ENCODE measurements at places on chromosomes 2 and 18.

- DNase-seq = peak; percentile 84
Observed at GRCh38 chr2:219109471-219109870, 48.8 kb upstream of the IHH start.

- no peak for DNase-seq
Observed at GRCh38 chr18:73688851-73689711, 458.6 kb downstream of the FBXO15 start.

GRCh38 chr2:126208266-126208665 is 447.7 kb upstream of the GYPC start:
- no peak for DNase-seq

DNA sequence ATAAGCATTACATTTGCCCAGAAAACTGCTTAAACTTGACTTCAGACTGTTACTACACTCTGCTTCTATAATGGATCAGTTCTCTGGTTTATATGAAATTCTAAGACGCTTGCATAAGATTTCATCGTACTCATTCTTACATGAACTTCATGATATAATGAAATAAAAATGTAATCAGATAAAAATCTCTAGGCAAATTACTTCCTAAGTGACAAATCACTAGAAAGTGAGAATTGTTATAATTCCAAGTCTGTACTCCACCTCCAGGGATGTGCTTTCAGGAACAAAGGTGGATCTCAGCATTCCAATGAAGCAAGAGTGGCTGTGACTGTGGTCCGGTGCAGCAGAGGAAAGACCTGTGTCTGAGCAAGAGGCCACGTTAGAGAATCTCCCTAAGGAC is 226.2 kb downstream of the PIEZO2 start:
- no peak for DNase-seq

- no peak for DNase-seq
Observed at GRCh38 chr2:32862269-32863055, 84.3 kb upstream of the LTBP1 start.

DNA sequence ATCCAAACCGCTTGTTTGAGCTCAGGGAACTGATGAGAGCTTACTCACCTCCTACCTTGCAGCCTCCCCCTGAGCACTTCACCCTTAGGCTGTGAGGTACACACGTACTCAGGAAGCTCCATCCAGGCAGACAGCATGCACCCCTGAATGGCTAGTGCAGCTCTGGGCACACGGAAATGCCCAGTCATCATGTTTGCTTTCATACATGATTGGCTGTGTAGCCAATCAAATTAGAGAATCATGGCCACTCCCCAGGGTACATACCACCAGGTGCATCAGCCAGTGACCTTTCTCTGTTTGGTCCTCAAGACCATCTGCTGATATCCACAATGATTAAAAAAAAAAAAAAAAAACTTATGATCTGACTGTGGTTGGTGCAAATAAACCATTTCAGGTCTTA is 42.1 kb downstream of the RNF152 start:
- DNase-seq = no peak

DNA sequence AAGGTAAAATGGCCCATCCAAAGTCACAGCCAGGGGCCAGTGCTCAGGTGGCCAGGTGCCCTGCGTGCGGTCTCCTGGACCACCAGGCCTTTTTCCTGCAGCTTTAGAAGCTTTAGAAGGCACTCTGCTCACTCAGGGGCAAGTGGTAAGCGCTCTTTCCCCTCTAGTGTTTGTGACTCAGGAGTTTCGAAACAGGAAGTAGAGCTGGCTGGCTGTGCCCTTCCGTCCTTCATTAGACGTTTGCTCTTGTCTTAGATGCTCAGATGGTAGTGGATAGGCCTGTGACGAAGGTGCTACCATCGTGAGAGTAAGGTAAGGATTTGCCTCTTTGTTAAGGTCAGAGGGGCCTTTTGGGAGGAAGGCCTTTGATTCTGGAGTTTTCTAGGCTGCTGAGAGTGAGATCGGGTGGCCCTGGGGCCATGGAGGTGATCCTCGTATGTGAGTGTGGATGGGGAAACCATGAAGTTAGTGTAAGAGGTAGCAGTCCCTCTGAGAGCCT is at the start of gene CASP8:
Gene CASP8, plus strand, starts transcription at position 235 of the 499 bp plus-strand sequence. CDS start 5,951 bp downstream, outside the sequence.
- peak; percentile 93 for DNase-seq

- peak; percentile 87 for DNase-seq
Observed at GRCh38 chr2:57497489-57498096, 549.0 kb upstream of the VRK2 start.

Data from hematopoietic multipotent progenitor cell treated with erythropoietin and hydrocortisone succinate and interleukin-3 and kit ligand, for 4 days (in vitro differentiated cells).